Activated CD4-positive, alpha-beta T cell treated with anti-CD3 and anti-CD28 coated beads for 24 hours (primary cell): ENCODE measurements at places on chromosomes 13 and 19.

- no peak for DNase-seq
These were observed 365.1 kb downstream of the DNAJC15 start for GRCh38 chr13:43388282-43389034.

DNA sequence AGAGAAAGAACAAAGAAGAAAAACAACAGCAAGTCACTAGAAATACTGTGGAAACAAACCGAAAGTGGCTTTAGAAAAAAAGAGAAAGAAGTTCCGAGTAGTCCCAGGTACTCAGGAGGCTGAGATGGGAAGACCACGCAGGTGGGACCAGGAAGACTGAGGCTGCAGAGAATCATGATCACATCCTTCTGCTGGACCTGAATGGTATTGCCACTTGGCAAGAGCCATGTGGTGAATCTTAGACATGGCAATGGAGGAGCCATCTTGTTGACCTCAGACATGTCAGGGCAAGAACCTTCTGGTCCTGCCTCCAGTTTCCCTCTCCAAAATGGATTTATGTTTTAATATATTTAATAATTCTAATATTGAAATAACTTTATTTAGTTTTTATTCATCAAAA, 37.4 kb upstream of the ZNF724 start:
- DNase-seq, result no peak

GRCh38 chr13:29428310-29429181, 166.9 kb downstream of the SLC7A1 start:
- no peak for DNase-seq

DNA sequence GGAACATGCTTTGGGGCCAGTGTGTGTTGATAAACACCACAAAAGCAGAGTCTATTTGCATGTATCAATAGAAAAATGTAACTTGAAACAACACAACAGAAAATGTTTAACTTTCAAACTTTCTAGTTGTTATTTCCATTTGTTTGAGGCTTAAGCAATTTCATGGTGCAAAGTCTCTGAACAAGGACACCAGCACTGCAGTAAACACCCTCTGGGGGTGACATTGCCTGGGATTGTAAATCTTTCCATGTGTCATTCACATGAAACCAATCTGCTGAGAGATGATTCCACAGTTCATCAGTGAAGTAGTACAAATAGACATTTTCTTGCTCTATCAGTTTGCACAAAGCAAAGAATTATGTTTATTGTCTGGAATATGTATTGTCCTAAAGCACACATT, 124.5 kb downstream of the ITGBL1 start:
- DNase-seq, result no peak
